ENCODE measurements at places on chromosomes 11 and 22.

- no peak for DNase-seq
Measured at GRCh38 chr11:8267831-8268529, 4.3 kb upstream of the LMO1 start.

GRCh38 chr11:83069441-83070043, 2.2 kb downstream of the RAB30 start:
- no peak for DNase-seq

DNA sequence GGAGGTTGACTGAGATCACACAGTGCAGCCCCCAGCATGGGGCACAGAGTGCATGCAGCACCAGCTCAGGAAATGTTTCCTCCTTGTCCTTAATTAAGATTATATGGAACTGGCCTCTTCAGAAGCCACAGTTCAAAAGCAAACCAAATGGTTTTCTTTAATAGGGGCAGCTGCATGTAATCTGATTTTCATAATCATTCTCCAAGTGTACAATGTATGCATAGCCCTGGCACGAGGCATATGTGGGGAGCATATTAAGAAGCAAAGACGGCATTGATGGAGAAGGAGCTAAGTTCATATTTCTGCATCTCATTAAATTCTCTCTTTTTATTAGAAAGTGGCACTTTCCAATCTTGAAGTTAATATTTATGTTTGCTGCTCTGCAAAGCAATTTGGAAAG, 9.9 kb upstream of the PARVB start:
- DNase-seq, result no peak

DNA sequence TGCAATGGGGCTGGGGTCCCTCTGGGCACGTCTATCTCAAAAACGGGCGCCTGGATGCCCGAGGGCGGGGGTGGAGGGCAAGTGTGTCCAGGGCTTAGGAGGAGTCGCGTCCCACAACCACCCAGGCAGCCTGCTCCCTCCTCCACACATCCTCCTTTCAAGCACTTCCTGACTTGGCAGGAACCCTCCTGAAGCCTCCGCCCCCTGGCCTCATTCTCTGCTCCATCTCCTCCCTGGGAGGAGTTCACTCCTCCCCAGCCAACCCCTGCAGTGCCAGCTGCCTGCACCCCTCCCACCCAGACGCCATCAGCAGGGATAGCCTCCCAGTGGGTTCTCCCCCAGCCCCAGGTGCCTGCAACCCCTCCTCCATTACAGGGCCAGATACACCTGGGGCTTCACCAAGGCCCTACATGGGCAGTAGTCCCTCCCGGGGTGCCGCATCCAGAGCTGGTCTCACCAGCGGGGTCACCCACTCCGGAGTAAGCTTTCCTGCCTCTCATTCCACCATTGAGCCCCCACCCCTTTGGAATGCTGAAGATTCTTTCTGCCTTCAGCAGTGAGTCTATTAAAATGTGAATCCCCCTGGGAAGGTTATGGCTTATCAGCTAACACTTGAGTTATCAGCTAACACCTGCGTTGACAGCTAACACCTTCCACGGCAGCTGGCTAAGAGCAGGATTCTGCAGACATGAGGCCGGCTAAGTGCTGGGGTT, 24.4 kb downstream of the RTN4R start:
- no peak for DNase-seq

DNA sequence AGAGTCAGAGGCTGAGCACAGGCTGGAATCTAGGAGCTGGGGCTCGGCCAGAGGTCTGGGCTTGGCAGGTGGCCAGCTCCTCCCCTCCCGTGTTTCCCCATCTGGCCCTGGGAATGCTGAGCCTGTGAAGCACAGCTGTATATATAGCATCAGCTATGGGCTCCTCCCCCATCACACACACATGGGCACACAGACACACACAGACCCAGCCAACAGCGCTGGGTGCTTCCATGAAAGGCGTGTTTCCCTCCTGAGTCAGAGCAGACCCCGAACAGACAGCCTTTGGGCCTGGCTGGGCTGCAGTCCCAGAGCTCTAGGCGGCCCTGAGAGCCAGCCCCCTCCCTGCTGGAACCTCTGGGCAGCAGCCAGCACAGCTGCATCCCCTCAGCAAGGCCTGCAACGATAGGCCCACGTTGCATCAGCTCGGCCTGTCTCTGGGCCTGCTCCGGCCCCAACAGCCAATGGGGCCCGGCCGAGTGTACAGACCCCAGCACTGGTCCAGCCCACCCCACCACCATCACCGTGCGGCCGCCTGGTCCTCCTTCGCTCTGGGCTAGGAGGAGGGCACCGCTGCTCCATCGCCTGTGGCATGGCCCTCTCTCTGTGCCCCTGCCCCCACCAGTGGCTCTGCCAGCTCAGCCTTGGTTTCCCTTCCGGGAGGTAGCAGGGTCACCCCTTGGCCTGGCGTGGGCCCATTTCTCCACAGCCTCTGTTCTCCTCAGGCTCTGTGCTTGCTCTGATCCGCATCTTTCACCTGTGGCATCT, 7.6 kb upstream of the SERPINH1 start:
- DNase-seq, result no peak

DNA sequence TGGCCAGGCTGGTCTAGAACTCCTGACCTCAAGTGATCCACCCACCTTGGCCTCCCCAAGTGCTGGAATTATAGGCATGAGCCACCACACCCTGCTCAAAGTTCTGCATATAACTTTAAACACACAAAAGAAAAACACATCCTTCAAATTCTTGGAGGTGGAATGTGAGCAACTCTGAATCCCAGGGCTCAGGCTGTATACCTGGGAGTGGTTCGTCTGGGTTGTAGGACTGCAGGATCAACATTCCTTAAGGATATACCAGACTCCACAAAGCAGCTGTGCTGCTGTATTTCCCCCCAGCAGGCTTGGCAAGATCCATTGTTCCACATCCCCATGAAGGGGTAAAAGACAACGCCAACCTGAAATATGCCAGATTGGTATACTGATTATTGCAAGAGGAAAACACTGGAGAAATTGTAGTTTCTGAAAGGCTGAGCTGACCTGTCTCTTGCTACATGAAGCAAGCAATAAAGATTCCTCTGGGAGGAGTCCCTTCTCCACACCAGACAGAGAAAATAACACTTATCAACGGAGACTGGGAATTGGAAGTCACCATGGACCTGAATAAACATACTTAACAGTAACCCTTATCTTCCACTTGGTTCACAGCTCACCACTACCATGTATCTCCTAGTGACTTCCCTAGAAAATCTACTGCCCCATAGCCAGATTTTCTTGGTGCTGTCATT, 12.2 kb upstream of the RPS3 start:
- no peak for DNase-seq

GRCh38 chr11:120517390-120517761, 5.8 kb downstream of the GRIK4 start:
- DNase-seq, result no peak

DNA sequence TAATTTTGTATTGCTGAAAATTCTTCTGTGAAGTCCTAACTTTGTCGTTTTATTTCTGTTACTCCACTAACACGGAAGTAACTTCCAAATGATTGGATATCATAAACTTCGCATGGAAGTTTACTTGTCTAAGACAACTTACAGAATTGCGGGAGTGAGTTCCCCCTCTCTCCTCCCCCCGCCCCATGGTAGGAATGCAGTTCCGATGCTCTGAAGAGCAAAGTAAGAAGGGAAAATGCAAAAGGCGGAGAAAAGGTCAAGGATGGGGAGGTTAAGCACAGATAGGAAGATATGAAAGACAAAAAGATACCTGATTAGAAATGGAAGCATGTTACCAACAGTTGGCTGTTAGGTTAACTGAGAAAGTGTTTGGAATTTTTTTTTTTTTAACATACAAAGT, 1.3 kb downstream of the EIF3M start:
- DNase-seq, result no peak

DNA sequence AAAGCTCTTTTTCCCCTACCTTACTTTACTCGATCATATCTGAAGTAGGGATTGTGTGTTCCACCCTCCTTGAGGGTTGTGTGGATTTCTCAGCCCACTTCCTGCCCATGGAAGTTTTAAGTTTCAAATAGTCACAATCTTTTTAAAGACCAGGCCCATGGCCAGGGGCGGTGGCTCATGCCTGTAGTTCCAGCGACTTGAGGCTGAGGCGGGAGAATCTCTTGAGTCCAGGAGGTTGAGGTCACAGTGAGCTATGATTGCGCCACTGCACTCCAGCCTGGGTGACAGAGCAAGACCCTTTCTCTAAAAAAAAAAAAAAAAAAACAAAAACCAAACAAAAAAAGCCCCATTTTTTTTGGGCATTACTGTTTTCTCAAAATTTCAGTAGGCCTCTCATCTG, 36.3 kb upstream of the LRRC10B start:
- DNase-seq, result no peak

- DNase-seq, result no peak
Measured at GRCh38 chr22:29985912-29986311, 94.4 kb upstream of the HORMAD2 start.
